ENCODE measurements at places on chromosomes 11 and 22. TPM values are rescaled to one million over a fixed set of nuclear protein-coding genes. Genes with fewer than 3 reads are reported as not detected.

DNA sequence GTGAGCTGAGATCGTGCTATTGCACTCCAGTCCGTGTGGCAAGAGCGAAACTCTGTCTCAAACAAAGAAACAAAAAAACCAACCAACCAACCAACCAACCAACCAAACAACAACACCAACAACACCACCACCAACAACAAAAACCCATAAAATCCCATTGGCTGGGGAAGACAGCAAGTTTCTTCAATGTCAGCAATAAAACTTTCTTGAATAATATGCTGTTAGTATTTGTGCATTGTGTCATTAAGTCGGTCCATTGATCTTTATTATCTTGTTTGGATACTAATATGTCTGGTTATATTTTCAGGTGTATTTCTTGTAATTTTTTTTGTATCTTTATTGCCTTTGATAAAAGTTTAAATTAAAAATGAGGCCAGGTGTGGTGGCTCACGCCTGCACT lies 9.4 kb downstream of the GRK3 start:
- H3K4me1 ChIP-seq: no peaks in the 10 kb centered on the region
- no peak for DNase-seq
- H3K36me3 ChIP-seq: no peaks in the 10 kb centered on the region
- H3K4me3 ChIP-seq: no peak overlapping the region
- H3K27ac ChIP-seq: no peak overlapping the region
- H3K27me3 ChIP-seq: no peaks in the 10 kb centered on the region

DNA sequence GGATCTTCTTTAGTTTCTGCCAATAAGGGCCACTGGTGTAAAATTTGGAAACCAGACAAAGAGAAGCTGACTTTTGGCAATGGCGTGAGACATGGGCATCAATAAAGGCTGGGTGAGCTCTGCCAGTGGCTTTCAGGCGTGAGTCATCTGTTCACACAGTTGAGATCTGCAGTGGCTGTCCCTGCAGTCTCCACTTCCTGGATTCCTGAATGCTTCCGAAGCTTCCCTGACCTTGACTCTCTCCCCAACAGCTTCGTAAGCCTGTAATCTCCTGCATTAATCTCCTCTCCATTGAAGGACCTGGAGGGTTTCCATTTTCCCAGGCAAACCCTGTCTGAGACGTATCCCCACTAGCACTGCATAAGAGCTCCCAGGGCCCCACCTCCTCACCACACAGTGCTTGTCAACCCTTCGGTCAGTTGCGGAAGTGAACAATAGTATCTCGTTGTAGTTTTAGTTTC lies 574.7 kb downstream of the TBC1D22A start:
- H3K4me3 ChIP-seq: no peak overlapping the region
- no peaks in the 10 kb centered on the region for H3K4me1 ChIP-seq
- no peak for DNase-seq
- H3K27ac ChIP-seq: no peak overlapping the region

DNA sequence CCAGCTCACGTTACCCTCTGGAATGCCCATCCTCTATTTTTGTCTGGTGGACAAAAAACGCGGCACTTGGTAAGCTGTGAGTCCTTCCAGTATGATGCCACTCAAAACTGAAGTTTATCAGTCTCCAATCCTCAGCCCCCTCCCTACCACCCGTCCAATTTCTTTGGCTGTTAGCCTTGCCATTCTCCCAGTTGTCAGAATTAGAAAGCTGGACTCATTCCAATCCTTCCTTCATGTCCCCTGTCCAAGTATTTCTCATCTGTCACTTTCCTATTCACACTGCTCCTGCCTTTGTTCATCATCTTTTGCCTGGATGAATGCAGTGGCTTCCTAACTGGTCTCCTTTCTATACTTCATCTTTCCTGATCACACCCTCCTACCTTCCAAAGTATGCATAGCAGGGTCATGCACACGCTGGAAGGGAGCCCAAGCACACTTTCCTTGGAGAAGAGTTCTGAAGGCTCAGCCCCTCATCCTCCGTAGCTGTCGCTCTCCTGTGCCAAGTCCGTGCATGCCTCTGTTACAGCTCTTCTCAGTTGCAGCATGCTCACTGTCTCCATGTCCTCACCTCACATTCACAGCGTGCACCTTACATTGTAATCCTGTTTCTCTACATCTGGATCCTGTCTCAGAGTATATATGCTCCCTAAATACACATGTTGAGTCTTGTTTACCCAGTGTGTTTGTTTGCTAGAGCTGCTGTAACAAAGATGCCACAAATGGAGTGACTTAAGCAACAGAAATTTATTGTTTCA lies 19.4 kb downstream of the APLP2 start:
- no peaks in the 10 kb centered on the region for H3K27me3 ChIP-seq
- no peak overlapping the region for H3K4me3 ChIP-seq
- peak overlapping the region; percentile 60 for H3K27ac ChIP-seq
- DNase-seq: no peak
- H3K4me1 ChIP-seq: no peaks in the 10 kb centered on the region

Gene PRCP
- total RNA-seq: 23.2 TPM

Gene MRGPRX4
- total RNA-seq: not detected
